ENCODE measurements at places on chromosomes 2 and 18. TPM values are rescaled to one million over a fixed set of nuclear protein-coding genes. Genes with fewer than 3 reads are reported as not detected.

Gene TMEM17
- 1.3 TPM for total RNA-seq

Gene IL37
- not detected for total RNA-seq

Gene TNS1
- total RNA-seq, result 19.8 TPM

Gene CYP1B1
- under 0.01 TPM for total RNA-seq

Gene CNDP1
- not detected for total RNA-seq

Gene TMEM247
- not detected for total RNA-seq

Gene CASP8
- total RNA-seq, result 10.4 TPM

Gene BOK
- total RNA-seq, result 34.4 TPM

Gene TSPYL6
- not detected for total RNA-seq

Gene CASP10
- total RNA-seq, result 79.8 TPM

Gene NAB1
- 43.5 TPM for total RNA-seq

Gene CHPF
- total RNA-seq, result 0.97 TPM

Gene SOWAHC
- total RNA-seq, result 5.9 TPM

Gene UGT1A1
- not detected for total RNA-seq

Gene CCDC74B
- 2.7 TPM for total RNA-seq

Gene DOK6
- total RNA-seq, result under 0.01 TPM

Gene MC2R
- total RNA-seq, result not detected

Gene HTR2B
- total RNA-seq, result under 0.01 TPM

Gene CCDC141
- total RNA-seq, result 0.15 TPM

Gene PARD6G
- total RNA-seq, result 0.97 TPM

Gene GTF2A1L
- 1.3 TPM for total RNA-seq

Gene CETN1
- total RNA-seq, result not detected

Gene ARID5A
- total RNA-seq, result 13.1 TPM

Gene C2orf69
- total RNA-seq, result 17.8 TPM

Gene ADCYAP1
- total RNA-seq, result not detected

Gene NOL4
- not detected for total RNA-seq

Gene GALR1
- not detected for total RNA-seq

Gene SERPINB13
- total RNA-seq, result not detected

Gene CNRIP1
- 48.1 TPM for total RNA-seq
